ENCODE measurements at places on chromosomes 11 and 22.
A peak's percentile ranks its signal among the peaks of the same experiment; 100 is the strongest.

GRCh38 chr11:7977232-7977917 is 9.8 kb upstream of the EIF3F start:
- peak; percentile 8 for DNase-seq

DNA sequence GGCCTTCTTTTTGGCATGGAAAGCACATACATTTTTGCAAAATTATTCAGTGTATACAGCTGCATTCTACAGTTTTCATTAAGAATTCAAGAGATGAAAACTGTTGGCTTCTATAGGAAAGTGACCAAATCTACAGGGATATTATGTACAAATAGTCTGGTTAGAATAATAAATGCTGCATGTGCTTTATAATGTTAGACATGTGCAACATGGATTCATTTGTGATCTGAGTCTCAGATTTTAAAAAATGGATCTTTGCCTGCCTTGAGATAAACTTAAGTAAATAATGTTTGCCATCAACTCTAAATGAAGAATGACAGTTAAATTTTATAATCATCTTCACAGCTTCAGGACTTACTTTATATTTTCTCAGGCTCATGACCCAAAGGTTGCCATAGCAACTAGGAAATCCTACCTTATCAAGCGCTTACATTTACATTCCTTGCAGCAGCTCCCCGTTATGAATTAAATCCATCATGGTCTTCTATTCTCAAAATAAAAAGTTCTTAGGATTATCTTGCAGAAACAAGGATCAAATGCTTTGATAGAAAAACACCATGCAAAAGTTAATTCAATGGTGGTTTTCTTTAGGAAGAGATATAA is 200.2 kb downstream of the CADM1 start:
- no peak for DNase-seq

DNA sequence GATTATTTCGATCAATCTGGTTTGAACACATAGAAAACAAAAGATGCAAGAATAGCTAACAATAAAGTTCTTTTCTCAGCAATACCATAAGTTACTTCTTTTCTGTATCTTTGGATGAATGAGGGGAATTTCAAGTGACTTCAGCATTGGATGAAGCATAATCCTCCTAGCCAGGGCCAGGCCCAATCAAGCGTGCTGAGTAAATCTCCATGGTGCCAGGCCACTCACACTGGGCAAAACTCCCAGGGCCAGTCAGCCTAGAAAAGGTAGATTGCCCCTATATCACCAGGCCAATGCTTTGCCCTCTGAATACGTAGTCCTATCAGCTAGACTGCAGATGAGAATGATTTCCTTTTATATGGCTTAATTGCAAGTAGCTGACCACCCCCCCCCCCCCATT is 6.0 kb downstream of the CNTF start:
- no peak for DNase-seq

- no peak for DNase-seq
Measured at GRCh38 chr22:50710886-50711285, 27.1 kb upstream of the ACR start.

GRCh38 chr22:39422101-39422500 is 22.5 kb downstream of the TAB1 start:
- no peak for DNase-seq

- no peak for DNase-seq
Measured at GRCh38 chr22:30697975-30698374, 3.3 kb downstream of the OSBP2 start.

GRCh38 chr11:15670520-15671070 is 555.9 kb downstream of the INSC start:
- DNase-seq: no peak

GRCh38 chr11:3001496-3001895 is 9.4 kb upstream of the NAP1L4 start:
- DNase-seq: no peak
